ENCODE measurements at places on chromosomes 7 and 10.

DNA sequence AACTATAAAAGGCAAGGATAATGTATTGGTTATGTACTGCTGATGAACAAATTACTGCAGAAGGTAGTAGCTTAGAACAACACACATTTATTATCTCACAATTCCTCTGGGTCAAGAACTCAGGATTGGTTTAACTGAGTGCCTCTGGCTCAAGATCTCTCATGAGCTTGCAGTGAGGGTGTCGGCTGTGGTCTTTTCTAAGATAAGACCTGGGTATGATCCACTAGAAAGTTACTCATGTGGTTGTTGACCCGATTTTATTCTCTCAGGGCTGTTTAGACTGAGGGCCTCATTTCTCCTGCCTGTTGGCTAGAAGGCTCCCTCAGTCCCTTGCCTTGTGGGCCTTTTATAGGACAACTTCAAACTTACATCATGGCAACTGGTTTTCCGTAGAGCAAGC lies 86.7 kb downstream of the VWDE start:
- no peak for DNase-seq

- no peak for DNase-seq
These were observed 7.5 kb upstream of the SH2D4B start for GRCh38 chr10:80530251-80530650.

DNA sequence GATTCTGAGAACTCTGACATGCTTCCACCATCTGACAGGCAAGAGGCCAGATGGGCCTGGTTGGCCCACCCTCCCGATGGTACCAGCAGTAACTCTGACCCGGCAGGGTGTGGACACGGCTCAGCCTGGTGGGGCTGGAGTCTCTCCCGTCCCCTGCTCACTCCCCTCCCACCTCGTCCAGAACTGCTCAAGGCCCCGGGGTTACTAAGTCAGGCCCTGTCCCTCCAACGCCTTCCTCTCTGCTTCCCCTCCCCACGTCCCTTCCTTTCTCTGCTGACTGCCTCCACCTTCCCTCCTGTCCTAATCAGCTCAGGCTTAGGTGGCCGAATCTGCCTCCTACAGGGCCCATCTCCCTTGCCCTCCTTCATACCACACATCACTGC lies 12.5 kb downstream of the CALML5 start:
- DNase-seq: no peak

DNA sequence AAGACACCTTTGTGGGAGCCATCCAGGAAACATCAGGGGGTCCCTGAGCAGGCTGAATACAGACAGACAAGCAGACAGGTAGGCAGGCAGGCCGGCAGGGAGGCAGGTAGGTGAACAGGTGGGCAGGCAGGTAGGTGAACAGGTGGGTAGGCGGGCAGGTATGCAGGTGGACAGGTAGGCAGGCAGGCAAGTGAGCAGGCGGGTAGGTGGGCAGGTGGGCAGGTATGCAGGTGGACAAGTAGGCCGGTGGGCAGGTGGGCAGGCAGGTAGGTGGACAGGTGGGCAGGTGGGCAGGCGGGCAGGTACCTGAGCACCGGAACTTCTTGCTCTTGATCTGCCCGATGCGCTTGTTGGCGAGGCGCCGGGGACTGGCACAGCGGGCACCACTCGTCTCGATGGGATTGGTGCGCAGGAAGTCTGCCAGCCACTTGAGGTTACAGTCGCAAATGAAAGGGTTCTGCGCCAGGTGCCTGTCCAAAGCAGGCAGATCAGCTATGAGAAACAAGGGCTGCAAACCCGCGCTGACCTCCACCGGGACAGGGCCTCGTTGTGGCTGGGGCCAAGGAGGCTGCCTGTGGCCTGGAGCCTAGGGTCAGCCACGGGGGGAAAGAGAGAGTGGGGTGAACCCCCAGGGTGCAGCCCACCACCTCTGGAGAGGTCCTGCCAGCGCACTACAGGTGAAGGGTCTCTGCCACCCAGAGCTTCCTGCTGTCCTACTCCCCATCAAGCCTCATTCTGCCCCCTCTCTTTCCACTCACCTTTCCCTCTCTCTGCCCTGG lies 136.9 kb downstream of the SLIT1 start:
- DNase-seq: no peak

GRCh38 chr10:103781329-103782061 lies 73.9 kb downstream of the SH3PXD2A start:
- DNase-seq: no peak

GRCh38 chr10:61779276-61779675 lies 116.5 kb downstream of the CABCOCO1 start:
- DNase-seq: no peak

- DNase-seq: no peak
These were observed 23.0 kb upstream of the ING3 start for GRCh38 chr7:120927454-120928103.

- no peak for DNase-seq
These were observed 12.4 kb downstream of the WAPL start for GRCh38 chr10:86509145-86509544.

DNA sequence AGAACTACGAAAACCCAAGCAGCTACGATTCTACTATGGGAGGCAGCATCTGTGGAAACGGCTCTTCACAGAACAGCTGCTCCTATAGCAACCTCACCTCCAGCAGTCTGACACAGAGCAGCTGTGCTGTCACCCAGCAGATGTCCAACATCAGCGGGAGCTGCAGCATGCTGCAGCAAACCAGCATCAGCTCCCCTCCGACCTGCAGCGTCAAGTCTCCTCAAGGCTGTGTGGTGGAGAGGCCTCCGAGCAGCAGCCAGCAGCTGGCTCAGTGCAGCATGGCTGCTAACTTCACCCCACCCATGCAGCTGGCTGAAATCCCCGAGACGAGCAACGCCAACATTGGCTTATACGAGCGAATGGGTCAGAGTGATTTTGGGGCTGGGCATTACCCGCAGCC lies 81.6 kb upstream of the SAMD8 start:
- no peak for DNase-seq

- no peak for DNase-seq
These were observed 42.6 kb upstream of the DLG5 start for GRCh38 chr10:77969114-77969513.

DNA sequence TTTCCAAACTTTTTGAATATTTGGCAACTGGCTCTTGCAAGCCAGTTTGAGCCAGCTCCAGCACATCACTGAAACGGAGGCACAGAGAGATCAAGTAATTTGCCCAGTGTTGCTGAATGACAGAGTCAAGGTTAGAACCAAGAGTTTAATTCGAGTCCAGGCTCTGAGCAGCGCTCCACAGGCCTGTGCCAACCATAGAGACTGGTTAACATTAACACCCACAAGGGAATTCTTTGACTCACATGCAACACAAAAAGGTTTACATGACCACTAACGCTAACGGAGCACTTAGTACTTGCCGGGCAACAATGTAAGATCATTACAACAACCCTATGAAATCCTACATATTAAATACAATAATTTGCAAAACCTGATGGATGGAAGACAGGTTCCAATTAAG lies 1.5 kb downstream of the RGS10 start:
- DNase-seq: no peak

GRCh38 chr7:14978687-14979086 lies 76.1 kb upstream of the DGKB start:
- DNase-seq: no peak

GRCh38 chr10:60605476-60605875 lies 172.8 kb upstream of the CDK1 start:
- DNase-seq: no peak

GRCh38 chr7:21357151-21358097 lies 70.5 kb upstream of the SP4 start:
- DNase-seq: no peak

All from left forelimb (tissue), 1 donor.